Fibroblast of skin of back (primary cell): ENCODE measurements at places on chromosomes 4 and X.
A peak's percentile ranks its signal among the peaks of the same experiment; 100 is the strongest.

GRCh38 chr4:4502694-4503311 lies 39.0 kb downstream of the STX18 start:
- DNase-seq: peak; percentile 59

DNA sequence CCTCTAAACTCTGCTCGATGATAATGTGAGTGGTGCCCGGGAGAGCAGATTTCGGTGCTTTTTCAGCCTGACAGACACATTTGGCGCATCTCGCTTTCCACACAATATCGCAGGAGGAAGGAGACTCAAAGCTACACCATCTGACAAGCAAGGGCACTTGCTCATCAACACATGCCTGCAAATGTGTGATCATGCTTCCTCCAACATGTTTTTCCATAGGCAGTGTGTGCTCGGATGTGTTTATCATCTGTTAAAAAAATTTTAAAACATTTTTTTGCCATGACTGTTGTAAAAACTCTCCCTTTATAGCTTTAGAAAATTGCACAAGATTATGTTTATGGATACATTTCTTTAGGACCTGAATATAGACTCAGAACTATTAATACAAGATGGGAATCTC lies 170.3 kb upstream of the PUDP start:
- DNase-seq: peak; percentile 72

DNA sequence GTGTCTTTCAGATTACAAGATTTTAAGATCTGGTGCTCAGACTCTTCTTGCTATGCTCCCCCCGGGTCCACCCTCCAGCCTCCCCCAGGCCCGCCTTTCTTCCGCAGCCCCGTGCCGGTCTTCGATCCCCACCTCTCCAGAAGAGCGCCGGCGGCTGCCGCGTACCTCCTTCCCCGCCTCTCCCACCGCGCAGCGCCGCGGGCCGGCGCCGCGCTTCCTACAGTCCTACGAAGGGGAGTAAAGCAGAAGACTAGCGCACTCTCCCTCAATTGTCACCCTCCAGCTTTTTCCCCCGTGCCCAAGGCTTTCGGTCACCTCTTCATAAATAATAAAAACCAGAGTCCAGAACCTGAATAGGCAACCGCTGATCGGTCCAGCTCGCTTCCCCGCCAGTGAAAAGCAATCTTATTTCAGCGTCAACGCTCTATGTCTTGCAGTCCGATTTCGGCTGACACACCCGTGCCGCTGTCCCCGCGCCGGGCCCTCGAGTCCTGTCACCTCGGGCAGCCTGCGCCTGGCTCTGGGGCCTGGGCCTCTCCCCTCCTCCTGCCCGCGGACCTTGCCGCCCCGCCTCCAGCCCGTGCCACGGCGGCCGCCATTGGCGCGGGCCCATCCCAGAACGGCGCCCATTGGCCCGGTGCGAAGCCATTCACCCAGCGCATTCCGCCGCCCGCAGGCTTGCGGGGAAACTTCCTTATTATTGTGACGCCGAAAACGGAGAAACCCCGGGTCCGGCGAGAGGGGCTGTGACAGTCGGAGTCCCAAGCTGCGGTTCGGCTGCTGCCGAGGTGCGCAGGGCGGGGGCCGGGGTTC lies at the start of gene HERC3:
HERC3 (plus strand) TSS at position 694 of the 813 bp plus-strand sequence. CDS start 13,344 bp downstream, outside the sequence.
- DNase-seq: peak; percentile 88

DNA sequence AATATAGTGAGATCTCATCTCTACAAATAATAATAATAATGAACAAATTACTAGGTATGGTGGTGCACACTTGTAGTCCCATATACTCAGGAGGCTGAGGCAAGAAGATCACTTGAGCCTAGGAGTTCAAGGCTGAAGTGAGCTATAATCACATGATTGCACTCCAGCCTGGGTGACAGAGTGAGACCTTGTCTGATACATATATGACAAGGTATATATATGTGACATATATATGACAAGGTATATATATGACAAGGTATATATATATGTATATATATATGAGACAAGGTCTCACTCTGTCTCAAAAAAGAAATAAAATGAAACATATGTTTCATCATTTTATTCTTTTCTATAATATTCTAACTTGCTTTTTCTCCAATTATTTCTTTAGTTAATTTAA lies 278.1 kb upstream of the TET2 start:
- no peak for DNase-seq

DNA sequence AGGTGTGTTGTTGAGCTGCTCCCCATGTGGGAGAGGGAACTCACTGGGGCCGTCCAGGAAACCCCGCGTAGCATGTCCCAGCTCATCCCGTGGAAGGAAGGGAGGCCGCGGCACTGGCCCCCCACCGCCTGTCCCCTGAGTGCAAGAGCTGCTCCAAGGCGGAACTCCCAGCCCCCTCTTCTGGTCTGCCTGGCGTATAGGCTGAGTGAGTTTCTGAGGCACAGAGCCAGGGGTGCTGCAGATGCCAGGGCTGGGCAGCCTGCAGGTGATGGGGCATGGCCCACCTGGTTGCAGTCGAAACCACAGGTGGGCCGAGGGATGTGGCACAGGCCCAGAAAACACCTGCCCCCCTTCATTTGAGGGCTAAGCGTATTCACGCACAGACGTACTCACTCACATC lies 49.6 kb downstream of the ABLIM2 start:
- DNase-seq: no peak

DNA sequence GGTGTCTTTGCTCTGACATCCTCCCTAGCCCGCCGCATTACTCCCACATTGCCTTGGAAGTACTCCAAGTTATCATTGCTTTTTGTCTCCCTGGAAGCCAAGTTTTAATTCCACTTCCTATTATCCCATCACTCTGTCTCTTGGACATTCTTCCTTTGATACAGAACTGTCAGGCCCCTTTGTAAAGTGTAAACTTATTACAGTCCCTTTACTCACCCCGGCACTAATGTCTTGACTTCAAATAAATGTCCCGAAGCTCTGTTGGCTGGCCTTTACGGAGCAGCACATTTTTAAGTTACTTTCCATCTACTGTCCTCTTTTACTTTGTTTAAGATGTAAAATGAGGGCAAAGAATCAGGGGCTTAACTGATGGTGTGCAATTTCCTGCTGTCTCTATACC lies 223.5 kb upstream of the IGFBP7 start:
- DNase-seq: no peak

DNA sequence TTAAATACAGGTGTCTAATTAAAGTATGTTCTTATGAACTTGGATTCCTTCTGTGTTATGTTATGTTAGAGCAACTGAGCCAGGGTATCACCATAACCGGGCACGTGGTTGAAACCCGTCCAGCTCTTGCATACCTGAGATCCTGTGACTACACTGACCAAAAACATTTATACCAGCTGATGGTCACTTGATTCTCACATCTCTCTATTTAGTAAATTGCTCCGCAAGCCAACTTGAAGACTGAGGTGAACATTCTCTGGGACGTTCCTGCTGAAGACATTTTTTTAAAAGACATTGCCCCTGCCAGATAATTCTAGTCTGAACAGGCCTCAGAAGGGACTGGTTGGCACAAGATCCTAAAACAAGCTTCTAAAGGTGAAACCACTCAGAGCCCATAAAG lies 550.0 kb upstream of the DIPK2B start:
- DNase-seq: no peak
